Epithelial cell of proximal tubule (primary cell): ENCODE measurements at places on chromosomes 6 and 20. TPM values are rescaled to one million over a fixed set of nuclear protein-coding genes. Genes with fewer than 3 reads are reported as not detected.

SLC13A3 gene
- total RNA-seq, result 1.2 and 1.6 TPM in 2 replicates

SYNDIG1 gene
- 0.12 TPM in 1 of 2 replicates, not detected in the other for total RNA-seq

FBXL4 gene
- total RNA-seq, result 10.6 and 13.1 TPM in 2 replicates

SCUBE3 gene
- total RNA-seq, result 0.51 and 1.2 TPM in 2 replicates
